Mammary epithelial cell (primary cell): ENCODE measurements at places on chromosomes 6 and 20. TPM values are rescaled to one million over a fixed set of nuclear protein-coding genes. Genes with fewer than 3 reads are reported as not detected.

Gene ARFGEF3
- 1.6 and 1.8 TPM in 2 replicates for total RNA-seq

GRCh38 chr20:24612799-24613775 lies 143.7 kb downstream of the SYNDIG1 start:
- DNase-seq, result no peak

GRCh38 chr6:116036885-116037284 lies 23.8 kb downstream of the FRK start:
- no peak for DNase-seq

Gene VNN1
- 0.09 TPM in 1 of 2 replicates, not detected in the other for total RNA-seq

Gene TBX18
- total RNA-seq, result 0.19 TPM in 1 of 2 replicates, not detected in the other

DNA sequence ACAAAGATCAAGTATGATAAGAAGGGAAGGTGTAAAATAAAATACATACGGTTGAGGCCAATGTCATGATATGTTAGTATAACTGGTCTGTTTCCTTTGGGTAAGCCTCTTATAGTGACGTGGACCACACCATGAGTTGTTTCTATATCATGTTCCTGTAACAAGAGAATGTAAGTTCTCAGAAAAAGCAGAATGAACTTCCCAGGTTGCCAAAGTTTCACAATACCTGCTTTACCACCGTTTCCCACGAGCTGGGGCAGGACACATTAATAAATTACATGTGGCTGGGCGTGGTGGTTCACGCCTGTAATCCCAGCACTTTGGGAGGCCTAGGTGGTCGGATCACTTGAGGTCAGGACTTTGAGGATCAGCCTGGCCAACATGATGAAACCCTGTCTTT lies 42.6 kb upstream of the SLA2 start:
- DNase-seq, result no peak

DNA sequence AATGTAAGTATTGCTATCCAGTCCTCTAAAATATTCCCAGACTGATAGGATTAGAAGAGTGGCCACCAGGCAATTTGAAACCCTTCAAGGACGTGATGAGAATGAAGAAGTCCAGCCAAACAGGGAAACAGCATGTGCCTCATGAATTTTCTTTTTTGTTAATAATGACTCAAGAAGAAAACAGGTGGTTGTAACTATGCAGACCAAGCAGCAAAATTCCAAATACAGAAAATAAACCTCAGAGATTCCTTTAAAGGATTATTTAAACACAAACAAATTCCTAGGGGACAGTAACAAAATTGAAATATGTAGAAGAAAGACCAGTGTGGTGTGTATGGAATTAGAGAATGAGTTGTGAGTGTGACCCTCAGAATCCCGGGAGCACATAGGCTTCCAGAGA lies 239.2 kb downstream of the KCNQ5 start:
- no peak for DNase-seq

- DNase-seq, result no peak
These were observed 7.2 kb downstream of the NCOA7 start for GRCh38 chr6:125797886-125798444.

- no peak for DNase-seq
These were observed 25.4 kb upstream of the FOXF2 start for GRCh38 chr6:1363729-1364572.

DNA sequence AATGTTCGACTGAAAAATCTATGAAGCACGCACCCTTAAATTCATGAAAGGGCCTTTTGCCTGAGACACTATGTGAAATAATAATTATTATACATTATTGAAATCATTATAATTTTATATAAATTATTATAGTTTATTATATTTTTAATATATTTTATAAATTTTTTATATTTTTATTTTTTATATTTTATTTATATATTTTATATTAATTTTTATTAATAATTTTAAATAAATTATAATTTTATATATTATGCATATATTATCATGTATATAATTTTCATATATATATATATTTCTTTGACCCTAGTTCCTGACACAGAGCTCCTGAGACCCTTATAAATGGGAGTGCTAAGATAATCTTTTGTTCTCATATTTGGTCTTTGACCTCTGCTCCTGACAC lies 13.5 kb downstream of the NCR2 start:
- no peak for DNase-seq

- peak; percentile 70 for DNase-seq
These were observed 4.1 kb downstream of the SH3BGRL2 start for GRCh38 chr6:79635232-79635543.

DNA sequence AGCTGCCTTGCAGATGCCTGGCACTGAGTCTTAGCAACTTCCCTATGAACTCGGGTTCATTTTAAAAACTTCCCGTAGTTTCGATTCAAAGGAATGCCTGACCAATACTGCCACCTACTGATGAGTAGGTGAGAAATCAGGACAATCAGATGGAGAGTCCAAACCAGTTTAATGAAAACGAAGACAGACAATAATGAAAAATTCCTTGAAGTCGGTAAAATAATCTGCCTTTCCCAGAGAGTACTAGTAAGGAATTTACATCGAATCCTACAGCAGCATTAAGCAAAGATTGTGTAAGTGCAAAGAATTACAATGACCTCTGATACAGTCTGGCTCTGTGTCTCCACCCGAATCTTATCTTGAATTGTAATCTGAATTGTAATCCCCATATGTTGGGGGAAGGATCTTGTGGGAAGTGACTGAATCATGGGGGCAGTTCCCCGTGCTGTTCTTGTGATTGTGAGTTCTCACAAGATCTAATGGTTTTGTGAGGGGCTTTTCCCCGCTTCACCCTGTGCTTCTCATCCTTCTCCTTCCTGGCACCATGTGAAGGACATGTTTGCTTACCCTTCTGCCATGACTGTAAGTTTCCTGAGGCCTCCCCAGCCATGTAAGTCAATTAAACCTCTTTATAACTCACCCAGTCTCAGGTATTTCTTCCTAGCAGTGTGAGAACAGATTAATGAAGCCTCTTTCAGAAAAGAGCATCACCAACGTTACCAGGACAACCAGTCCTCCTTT lies 134.4 kb downstream of the ARHGAP18 start:
- peak; percentile 70 for DNase-seq

GRCh38 chr6:16903470-16903869 lies 142.2 kb upstream of the ATXN1 start:
- no peak for DNase-seq

Gene CCM2L
- not detected in 2 replicates for total RNA-seq

DNA sequence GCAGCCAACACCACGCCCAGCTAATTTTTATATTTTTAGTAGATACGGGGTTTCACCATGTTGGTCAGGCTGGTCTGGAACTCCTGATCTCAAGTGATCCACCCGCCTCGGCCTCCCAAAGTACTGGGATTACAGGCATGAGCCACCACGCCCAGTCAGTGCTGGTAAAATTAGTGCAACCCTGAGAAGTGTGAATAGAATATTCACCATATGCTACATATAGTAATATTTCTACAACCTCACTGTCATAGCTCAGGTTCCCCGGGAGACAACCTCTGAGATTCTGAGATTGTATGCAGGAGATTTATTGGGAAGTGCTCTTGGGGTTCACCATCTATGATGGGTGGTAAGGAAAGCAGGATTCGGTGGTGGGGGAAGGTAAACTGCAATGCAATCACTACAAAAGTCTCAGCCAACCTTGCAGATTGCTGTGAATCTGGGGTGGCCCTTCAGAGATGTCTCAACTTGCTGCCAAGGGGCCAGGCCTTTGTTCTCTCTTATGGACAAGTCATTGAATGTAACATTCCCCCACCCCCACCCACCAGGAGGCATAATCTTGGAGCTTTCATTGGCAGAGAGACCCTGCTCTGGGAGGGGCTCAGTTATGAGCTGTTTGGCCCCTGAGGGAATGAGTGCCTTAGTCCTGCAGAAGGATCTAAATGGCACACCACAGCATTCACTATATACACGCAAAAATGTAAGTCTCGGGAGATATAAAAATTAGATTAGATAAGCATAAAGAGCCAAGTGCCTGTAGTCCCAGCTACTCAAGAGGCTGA lies 34.0 kb upstream of the SEC63 start:
- DNase-seq, result peak; percentile 25

Gene HRH3
- not detected for total RNA-seq

Gene FHL5
- not detected in 2 replicates for total RNA-seq

Gene CST3
- 158 TPM for total RNA-seq

DNA sequence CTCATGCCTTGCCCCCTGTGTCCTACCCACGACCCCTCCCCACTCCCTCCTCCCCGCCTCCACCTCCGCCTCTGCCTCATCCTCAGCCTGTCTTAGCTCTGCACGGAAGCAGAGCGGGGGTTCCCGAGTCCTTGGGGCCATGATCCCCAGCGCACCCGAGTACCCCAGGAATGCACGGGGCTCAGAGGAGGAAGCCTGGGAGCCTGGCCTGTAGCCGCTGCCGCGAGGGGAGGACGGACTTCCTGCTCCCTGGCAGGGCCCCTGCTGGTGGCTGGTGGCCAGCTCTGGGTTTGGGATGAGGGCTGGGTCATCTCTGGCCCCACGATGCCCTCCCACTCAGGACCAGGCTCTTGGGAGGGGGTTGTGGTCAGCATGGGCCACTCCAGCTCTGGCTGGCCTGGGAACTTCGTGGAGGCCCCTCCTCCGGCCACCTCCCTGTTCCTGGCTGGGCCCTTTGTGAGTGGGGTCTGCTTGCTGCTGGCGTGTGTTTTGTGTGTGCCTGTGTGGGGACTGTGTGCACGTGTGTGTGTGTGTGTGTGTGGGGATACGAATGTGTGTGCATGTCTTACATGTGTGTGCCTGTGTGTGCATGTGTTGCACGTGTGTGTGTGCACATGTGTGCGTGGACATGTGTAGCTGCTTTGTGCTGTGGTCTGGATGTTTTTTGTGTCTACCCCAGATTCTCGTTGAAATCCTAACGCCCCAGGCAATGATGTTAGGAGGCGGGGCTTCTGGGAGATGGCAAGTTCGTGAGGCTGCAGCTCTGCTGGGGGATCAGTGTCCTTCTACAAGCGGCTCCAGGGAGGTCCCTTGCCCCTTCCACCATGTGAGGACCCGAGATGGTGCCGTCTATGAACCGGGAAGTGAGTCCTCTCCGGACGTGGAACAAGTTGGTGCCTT lies 1.3 kb upstream of the RBBP8NL start:
- no peak for DNase-seq

Gene GRIK2
- total RNA-seq, result 2.8 TPM

Gene ECHDC1
- total RNA-seq, result 52.3 and 54.9 TPM in 2 replicates

Gene TAGAP
- not detected in 2 replicates for total RNA-seq
